ENCODE measurements at places on chromosomes 13 and 19.

DNA sequence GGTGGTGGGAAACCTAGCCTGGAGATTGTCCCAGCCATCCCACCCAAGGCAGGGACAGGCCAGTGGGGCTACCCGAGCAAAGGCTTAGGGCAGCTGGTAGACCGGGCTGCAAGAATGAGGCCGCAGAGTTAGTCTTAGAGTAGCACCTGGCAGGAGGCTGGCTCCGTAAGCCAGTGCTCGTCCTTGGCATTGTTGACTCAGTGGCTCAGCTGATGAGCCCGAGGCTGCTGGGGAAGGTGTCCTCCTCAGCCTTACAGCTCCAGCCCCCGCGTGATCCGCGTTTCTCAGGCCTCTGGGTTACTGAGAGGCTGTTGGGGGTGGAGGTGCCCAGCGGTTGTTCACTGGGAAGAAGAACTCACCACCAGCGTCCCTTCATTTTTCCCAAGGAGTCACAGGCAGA lies 24.7 kb downstream of the PPP1R37 start:
- DNase-seq = no peak

DNA sequence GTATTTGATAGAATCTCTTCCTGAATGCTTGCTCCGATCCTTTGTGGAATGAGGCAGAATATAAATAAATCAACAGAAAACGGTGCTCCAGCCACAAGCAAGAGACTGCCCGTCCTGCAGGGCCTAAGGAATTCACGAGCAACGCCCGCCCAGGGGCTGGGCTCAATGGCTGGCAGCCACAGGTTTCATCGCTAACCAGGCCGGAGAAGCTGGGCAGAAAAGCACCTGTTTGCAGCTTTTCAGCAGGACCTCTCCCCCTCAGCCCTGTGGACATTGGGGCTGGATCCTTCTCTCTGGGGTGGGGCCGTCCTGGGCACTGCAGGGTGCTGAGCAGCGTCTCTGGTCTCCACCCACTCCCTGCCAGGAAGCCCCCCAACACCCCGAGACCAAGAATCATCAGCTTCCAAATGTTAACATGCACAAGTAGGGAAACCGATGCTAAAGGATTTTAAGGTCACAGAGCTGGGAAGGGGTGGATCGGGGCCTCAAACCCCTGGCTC lies 102.5 kb downstream of the GADD45B start:
- DNase-seq = no peak

GRCh38 chr13:41075034-41075433 lies 13.7 kb downstream of the WBP4 start:
- peak; percentile 10 for DNase-seq

DNA sequence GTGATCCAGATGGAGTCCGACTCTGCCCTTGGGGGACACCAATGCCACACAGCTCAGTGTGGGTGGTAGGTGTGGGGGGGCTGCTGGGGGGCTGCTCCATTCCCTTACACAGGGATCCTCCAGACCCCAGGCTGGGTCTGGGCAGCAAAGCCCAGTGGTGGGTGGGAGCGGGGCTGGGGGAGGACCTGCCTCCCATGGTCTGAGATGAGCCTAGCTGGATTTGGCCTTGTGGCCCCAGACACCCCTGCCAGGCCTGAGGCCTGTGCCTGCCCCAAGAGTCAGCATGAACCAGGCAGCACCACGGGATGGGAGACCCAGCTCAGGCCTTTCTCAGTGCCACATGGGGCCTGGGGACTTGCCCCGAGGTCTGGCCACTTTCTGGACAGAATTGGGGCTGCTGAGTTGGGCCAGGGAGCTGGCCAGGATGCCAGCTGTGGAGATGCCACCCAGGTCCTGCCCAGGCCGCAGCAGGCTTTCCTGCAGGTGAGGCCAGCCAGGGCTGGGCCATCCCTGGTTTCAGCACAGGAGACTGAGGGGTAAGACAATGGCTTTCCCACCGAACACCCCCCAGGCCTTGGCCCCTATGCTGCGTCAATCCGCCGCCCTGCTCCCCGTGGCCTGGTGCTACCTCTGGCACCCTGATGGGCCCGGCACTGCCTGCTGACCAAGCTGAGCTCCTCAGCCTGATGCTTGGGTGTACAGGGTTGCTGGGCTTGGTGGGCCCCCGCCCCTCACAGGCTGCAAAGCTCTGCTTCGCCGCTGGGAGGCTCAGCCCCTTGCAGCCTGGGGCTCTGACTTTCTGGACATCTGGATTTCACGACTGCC lies 24.2 kb downstream of the CEBPG start:
- DNase-seq = no peak

GRCh38 chr19:2055931-2056836 lies 5.1 kb upstream of the MKNK2 start:
- DNase-seq = no peak

DNA sequence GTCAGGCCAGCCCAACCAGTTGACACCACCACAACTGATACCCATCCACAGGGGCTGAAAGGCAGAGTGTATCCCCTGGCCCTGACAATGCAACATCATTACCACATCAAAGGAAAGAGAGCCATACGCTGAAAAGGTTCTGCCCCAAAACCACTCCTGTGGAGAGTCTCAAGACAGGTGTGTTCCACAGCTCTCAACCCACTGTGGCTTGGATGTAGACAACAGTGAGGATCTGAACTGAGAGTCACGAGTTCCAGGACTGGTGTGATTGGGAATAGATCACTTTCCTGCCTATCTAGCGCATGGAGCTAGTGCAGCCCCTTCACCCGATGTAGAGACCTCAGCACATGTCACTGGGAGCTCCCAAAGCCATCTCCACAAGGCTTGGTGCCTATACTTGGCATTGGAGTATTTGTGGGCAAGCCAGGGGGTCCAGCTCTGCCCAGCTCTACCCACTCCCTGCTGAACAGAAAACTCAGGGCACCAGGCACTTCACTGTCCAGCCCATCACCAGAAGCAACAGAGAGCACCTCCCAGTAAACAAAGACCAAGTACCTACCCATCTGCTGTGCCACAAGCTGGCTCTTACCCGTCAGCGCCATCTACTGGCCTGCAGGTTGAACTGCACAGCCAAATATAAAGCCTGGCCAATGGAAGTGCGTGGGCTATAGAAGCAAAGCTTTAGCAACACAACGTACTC lies 579.5 kb downstream of the UQCRFS1 start:
- peak; percentile 22 for DNase-seq

- DNase-seq = no peak
These were observed 7.2 kb downstream of the PPP1R37 start for GRCh38 chr19:45100201-45100600.

- DNase-seq = no peak
These were observed 211.8 kb upstream of the SOX1 start for GRCh38 chr13:111855191-111855590.

GRCh38 chr13:44748439-44748838 lies 172.3 kb upstream of the TSC22D1 start:
- no peak for DNase-seq

- no peak for DNase-seq
These were observed 8.6 kb upstream of the POMP start for GRCh38 chr13:28650284-28650683.

GRCh38 chr19:56356944-56357343 lies 36.4 kb downstream of the ZNF582 start:
- no peak for DNase-seq

DNA sequence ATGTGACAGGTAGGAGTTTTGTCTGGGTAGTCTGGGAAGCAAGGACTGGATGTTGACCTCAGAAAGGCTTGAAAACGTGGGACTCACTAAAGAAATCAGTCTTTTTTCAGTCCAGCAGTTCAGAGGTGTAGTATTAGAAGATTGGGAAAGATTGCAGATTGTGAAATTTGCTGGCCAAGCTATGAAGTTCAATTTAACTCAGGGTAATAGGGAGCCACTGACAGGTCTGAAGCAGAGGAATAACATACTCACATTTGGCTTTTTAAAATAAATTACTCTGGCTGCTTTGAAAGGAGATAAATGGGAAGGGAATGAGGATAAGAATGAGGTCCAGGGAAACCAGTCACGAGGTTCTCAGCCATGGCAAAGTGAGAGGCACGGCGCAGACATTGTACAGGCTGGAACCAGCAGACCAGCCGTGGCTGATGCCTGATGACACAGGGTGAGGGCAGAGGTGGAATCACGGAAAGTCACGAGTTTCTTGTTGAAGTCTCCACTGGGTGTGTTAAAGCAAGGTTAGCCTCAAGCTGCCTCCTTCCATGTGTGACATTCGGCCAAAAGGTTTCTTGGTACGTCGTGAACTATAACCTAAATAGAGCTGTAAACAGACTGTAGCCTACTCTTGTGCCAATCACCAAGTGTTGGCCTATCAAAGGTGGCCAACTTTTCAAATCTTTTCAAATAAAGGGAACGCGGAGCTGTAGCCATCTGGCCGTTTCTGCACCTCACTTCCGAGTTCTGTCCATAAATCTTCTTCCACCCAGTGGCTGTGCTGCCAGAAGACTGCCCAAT lies 377.6 kb downstream of the IRS2 start:
- no peak for DNase-seq
